ENCODE measurements at places on chromosomes 2 and 18. TPM values are rescaled to one million over a fixed set of nuclear protein-coding genes. Genes with fewer than 3 reads are reported as not detected.

The CTDSP1 gene
- 29.9 TPM for total RNA-seq

The CRIM1 gene
- 19.0 TPM for total RNA-seq

DNA sequence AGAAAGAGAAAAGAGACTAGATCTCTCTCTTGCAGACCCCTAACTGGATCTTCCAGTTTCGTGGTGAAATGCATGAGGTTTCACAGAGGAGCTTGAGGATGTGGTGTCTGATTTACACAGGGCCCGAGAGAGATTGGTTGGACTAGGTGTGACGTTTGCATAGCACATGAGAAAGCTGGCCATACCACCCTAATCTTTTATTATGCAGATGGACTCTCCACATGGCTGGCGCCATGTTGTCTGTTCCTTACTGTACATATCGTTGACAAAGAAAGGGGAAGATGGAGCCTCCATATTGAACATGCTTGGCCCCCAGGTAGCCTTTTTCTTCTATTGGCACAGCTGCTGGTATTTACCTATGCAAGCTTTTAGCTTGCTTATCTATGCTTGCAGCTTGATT lies 27.5 kb upstream of the PGAP1 start:
- DNase-seq = no peak

DNA sequence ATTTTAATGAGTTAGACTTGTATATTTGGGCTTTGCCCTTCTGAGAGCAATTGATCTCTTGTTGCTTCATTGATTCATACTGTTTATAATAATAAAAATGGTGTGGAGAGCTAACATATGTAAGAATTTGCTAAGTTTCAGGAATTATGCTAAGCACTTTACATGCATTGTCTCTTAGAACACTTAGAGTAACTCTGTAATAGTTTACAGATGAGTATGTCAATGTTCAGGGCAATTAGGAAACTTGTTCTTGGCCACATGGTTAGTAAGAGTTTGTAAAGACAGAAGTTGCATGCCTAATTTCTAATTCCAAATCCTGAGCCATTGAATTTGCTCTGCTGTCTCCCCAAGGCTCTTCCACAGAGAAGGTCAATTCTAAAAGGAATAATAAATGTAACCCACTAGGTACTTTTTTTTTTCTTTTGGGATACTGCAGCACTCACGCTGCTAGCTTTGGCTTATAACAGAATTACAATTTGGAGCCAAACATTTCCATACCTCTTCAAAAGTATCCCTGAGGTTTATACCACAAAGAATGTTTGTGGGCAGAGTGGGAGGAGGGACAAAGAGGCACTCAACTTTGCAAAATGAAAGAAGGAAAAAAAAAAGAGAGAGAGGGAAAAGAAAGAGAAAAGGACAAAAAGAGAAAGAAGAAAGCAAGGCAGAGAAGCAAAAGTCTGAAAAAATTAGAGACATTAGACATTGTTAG lies 232.4 kb downstream of the CALCRL start:
- DNase-seq = no peak

The IL1B gene
- not detected for total RNA-seq

DNA sequence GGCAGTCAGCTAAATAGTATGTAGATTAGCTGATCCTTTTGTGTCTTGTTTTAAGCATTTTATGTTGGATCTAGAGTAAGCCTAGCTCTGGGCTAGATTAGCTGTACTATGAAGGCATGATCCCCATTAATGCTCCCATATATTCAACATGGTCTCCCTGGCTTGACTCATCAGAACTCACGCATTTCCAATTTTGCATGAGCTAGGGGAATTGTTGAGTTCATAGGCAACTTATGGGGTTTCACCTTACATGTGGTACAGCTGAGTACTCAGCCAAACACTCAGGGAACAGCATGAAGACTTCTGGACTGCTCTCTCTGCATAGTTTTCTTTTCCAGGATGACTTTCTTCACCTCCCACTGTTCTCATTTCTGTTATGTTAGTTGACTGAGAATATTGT lies 248.2 kb downstream of the TMX3 start:
- no peak for DNase-seq

- peak; percentile 16 for DNase-seq
These were observed 37.6 kb upstream of the MCM6 start for GRCh38 chr2:135913727-135914365.

DNA sequence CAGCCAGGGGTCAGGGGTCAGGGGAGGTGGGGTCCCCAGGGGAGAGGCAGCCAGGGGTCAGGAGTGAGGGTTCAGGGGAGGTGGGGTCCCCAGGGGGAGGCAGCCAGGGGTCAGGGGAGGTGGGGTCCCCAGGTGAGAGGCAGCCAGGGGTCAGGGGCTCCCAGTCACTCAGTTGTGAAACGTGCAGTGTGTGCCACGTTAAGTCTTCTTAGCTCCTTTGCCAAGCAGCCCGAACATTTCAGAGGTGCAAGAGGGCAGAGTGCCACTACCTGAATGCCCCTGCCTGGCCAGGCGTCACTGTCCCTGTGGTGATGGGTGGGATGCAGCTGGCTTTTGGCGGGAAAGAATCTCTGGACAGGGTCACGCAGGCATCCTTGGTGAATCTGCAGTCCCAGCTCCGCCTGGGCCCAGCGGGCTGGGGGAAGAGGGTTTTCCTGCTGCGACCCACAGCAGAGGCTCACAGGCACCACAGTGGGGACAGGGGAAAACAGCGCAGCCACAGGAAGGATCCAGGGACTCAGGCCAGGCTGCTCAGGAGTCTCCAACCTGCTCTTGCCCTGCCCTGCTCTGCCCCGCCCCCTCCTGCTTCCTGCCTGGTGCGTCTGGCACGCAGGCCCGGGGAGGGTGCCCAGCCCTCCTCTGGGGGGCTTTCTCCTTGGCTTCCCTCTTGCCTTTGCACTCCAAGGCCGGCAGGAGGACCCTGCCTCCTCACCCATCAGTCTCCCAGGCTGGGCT lies 188.3 kb downstream of the TWIST2 start:
- DNase-seq = peak; percentile 82

The SLC8A1 gene
- 0.63 TPM for total RNA-seq

DNA sequence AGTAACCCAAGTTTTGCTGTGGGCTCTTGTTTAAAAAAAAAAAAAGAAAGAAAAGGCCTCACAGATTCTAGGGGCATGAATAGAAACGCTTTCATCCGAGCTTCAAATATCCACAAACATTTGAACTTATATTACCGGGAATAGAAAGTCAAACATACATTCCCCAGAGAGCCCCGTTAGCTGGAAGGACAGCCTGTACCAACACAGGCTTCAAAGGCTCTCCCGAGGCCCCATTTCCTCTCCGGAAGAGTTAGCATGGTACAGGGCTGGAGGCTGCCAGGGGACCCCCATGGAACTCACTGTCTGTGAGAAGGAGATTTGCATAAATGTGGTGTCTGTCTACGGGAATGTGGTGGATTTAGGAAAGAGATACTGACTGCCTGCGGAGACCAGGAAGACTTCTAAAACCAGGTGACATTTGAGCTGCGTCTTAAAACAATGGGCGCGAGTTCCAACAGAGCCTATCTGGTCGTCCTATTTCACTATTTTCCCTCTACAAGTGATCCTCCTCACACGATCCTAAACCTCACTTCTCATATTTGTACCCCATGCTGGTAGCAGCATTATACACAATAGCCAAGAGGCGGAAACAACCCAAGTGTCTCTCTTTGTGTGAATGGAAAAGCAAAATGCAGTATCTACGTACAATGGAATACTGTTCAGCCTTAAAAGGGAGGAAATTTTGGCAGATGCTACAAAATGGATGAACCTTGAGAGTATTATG lies 820 bp upstream of the MATN3 start:
- DNase-seq = peak; percentile 43

DNA sequence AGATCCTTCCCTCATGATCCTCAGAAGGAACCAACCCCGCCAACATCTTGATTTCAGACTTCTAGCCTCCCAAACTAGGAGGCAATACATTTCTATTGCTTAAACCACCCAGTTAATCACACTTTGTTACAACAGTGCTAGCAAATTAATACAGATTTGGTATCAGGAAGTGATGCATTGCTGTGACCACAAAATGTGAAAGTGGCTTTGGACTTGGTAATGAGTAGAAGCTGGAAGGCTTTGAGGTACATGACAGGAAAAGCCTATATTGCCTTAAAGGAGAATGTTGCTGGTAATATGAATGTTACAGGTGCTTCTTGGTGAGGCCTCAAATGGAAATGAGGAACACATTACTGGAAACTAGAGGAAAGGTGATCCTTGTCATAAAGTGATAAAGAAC lies 260.3 kb downstream of the SATB2 start:
- DNase-seq = no peak

DNA sequence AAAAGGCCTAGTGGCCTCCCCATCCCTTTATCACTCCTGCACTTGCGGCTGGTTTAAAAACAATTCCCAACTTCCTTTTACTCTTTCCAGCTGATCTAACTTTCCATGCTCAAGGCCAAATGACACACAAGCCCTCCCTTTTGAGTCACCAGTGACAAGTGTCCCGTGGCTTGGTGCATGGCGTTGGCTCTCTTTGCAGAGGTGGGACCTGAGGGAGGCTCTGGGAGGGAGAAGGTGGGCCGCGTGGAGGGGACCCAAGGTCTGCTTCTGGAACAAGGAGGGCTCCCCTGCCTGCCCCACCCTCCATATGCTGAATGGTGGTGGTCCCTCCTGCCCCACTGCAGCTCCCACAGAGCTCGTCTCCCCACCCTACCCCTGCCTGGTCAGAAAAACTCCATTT lies 30.8 kb upstream of the HPCAL1 start:
- peak; percentile 42 for DNase-seq

- no peak for DNase-seq
These were observed 68.0 kb downstream of the STEAP3 start for GRCh38 chr2:119291588-119292167.

DNA sequence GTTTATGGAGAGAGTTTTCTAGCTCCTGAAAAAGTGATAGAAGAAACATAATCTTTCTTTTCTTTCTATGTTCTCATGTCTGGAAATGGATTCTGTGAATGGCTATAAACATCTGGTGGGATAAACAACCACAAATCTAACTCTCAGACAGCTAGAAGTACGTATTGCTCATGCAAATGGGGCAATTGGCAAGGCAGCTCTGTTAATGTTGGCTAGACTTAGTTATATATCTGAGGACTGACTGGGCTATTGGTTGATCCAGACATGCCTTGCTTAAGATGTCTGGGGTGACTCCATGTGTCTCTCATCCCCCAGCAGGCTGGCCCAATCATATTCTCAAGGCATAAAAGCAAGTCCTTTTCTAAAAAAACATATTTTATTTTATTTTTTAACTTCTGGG lies 939.2 kb upstream of the NRXN1 start:
- DNase-seq = no peak

The BCL2 gene
- 0.81 TPM for total RNA-seq

- no peak for DNase-seq
These were observed 32.7 kb downstream of the ARHGAP25 start for GRCh38 chr2:68767031-68767961.

The GKN2 gene
- not detected for total RNA-seq

DNA sequence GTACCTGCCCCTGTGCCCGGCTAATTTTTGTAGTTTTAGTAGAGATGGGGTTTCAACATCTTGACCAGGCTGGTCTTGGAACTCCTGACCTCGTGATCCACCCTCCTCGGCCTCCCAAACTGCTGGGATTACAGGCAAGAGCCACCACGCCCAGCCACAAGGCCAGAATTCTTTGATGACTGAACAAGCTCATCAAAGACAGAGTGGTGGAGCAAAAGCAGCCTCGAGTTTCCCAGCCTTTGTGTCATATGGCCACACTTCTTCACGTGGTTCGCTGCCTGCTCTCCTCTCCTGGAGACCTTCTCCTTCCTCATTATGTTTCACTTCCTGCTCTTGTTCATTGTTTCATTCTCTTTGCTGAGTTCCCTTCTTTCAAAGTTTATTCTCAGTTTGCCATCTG lies 9.9 kb upstream of the NPC1 start:
- DNase-seq = no peak

The KANSL3 gene
- total RNA-seq = 33.5 TPM

GRCh38 chr2:200219309-200220113 lies 87.0 kb upstream of the SPATS2L start:
- no peak for DNase-seq

The LRRTM1 gene
- 0.37 TPM for total RNA-seq

- DNase-seq = peak; percentile 85
These were observed 59.6 kb downstream of the LONRF2 start for GRCh38 chr2:100262555-100263320.

- DNase-seq = no peak
These were observed 296.9 kb upstream of the TRIB2 start for GRCh38 chr2:12419803-12420202.

The CKAP2L gene
- 24.8 TPM for total RNA-seq

DNA sequence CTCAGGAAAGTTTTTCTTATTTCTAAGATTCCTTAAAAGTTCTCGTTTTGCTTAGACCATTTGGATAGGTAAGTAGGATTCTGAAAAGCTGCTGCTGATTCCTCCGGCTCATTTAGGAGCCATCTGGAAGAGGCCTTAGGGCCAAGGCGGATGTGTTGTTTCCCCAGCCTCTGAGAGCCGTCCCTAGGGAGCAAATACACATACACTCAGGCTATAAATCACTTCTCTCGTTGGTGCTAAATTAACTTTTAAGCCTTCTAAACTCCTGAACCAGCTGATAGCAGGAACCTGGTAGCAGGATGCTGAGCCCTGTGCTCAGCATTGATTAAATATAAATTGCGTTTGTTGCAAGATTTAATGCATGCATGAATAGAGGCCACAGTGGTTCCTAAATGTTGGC lies 109.8 kb downstream of the ADCYAP1 start:
- no peak for DNase-seq

- peak; percentile 70 for DNase-seq
These were observed 152.8 kb downstream of the INHBB start for GRCh38 chr2:120498576-120499394.

DNA sequence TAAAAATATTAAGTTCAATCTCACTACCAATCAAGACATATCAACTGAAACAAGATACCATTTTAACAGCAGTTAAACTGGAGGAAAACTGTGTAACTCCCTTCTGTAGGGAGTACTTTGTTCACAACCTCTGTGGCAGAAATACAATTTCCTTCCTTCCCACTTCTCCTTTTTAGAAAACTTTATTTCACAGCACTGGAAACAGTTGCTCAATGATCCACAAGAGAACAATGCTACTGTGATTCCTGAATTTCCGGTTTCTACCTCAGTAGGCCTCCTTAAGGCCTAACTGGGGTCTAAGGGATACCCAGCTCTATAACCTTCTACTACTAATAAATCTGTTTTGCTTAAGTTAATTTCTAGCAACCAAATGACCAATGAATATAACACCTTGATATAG lies 14.1 kb downstream of the TLK1 start:
- DNase-seq = no peak

The CHRNA1 gene
- total RNA-seq = not detected

The SCN7A gene
- total RNA-seq = not detected

- DNase-seq = no peak
These were observed 673.7 kb downstream of the BCL11A start for GRCh38 chr2:59879700-59880131.

DNA sequence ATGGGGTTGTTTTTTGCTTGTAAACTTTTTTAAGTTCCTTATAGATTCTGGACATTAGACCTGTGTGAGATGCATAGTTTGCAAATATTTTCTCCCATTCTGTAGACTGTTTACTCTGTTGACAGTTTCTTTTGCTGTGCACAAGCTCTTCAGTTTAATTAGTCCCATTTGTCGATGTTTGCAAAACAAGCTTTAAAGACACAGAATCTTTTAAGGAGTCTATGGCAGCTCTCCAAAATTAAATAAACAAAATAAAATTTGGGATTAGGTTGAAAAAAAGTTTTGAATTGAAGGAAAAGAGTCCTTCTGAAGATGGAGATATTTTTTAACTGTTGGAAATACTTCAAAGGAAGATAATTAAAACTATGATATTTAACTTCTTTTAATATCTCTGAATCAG lies 88.8 kb downstream of the MAP3K20 start:
- DNase-seq = no peak

GRCh38 chr2:177964892-177965291 lies 107.7 kb downstream of the PDE11A start:
- no peak for DNase-seq
